ENCODE measurements at places on chromosomes 2 and 18. TPM values are rescaled to one million over a fixed set of nuclear protein-coding genes. Genes with fewer than 3 reads are reported as not detected.

VSNL1 gene
- polyA plus RNA-seq, result not detected

TUBA4B gene
- polyA plus RNA-seq, result not detected

NPPC gene
- polyA plus RNA-seq, result not detected

SETBP1 gene
- polyA plus RNA-seq, result 1.2 TPM

RTKN gene
- not detected for polyA plus RNA-seq

PARD6G gene
- polyA plus RNA-seq, result not detected

- DNase-seq, result no peak
- H3K4me1 ChIP-seq, result no peaks in the 10 kb centered on the region
- no peak overlapping the region for H3K4me3 ChIP-seq
- H3K36me3 ChIP-seq, result no peaks in the 10 kb centered on the region
- no peaks in the 10 kb centered on the region for H3K27me3 ChIP-seq
Measured at GRCh38 chr2:118761771-118762170, 85.7 kb downstream of the EN1 start.

DNA sequence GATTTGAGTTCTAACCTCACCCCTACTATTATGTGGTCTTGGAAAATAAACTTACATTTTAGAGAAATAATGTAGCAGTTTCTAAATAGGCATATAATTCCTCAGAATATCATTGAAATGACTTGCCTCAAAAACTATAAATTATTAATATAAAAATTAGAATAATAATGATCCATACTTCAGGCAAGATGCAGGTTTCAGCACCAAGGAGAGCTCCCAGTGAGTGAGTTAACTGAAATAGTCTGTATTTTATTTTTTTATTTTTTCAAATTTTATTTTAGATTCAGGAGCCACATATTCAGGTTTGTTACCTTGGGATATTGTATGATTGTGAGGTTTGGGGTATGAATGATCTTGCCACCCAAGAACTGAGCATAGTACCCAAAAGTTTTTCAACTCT lies 472.2 kb upstream of the DCC start:
- no peak for DNase-seq
- no peak overlapping the region for H3K4me3 ChIP-seq
- H3K4me1 ChIP-seq, result no peaks in the 10 kb centered on the region
- H3K36me3 ChIP-seq, result no peaks in the 10 kb centered on the region
- H3K27ac ChIP-seq, result no peak overlapping the region

DNA sequence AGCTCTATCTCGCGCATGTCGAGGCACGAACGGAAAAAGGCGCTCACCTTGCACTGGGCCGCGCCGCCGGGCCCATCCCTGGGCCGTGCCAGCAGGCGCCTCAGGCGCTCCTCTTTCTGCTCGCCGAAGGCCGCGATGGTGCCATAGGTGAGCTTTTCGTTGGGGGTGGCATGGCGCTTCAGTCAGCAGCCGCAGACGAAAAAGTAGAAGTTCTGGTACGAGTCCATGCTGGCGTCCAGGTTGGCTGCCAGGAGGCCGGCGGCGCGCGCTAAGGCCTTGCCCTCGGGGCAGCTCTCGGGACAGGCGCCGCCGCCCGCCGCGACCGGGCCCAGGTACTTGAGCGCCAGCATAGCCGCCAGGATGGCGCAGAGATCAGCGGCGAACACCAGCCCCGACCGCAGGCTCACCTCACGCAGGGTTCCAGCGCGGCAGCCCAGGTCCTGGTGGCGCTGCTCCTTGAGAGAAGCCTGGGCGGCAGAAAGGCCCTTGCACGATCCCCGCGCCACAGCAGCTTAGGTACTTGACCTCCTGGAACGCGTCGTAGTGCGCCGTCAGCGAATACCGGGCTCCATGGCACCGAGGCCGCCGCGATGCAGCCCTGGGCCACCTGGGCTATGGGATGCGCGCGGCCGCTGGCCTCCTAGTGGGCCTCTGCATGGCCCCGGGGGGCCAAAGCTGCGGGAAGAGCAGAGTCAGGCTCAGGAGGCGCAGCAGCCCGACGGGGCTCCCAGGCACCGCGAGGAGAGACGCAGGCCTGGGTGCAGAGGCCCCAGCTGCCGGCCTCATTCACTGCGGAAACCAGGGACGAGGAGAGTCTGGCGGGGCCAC lies 12.8 kb downstream of the ALPG start:
- DNase-seq, result no peak
- H3K4me1 ChIP-seq, result no peaks in the 10 kb centered on the region
- H3K36me3 ChIP-seq, result no peaks in the 10 kb centered on the region
- no peak overlapping the region for H3K27ac ChIP-seq
- peaks cover 48% of the 10 kb centered on the region for H3K27me3 ChIP-seq

GRCh38 chr2:176830362-176830761 lies 382.2 kb upstream of the HNRNPA3 start:
- H3K4me3 ChIP-seq, result no peak overlapping the region
- DNase-seq, result no peak
- H3K27ac ChIP-seq, result no peak overlapping the region
- no peaks in the 10 kb centered on the region for H3K27me3 ChIP-seq

DNA sequence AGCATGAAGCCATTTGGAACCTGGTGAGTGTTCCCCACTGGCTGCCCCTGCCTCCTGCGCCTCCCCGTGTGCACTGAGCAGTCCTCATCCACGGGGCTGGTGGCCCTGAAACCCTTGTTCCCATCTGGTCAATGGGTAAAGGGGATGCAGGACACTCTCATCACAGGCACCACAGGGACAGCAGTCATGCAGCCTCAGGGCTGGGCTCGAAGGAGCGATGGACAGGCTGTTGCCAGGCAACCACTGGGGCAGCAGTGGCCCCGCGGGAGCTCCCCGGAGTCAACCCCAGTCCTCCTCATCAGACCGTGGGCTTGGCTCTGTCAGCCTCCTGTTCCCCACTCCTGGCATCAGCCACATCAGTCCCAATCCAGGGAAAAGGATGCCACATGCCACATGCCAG lies 509.5 kb downstream of the EIPR1 start:
- no peak overlapping the region for H3K4me3 ChIP-seq
- no peak for DNase-seq
- no peaks in the 10 kb centered on the region for H3K27me3 ChIP-seq
- no peaks in the 10 kb centered on the region for H3K36me3 ChIP-seq

- H3K4me3 ChIP-seq, result no peak overlapping the region
- H3K4me1 ChIP-seq, result no peaks in the 10 kb centered on the region
- no peak overlapping the region for H3K27ac ChIP-seq
- no peaks in the 10 kb centered on the region for H3K36me3 ChIP-seq
Measured at GRCh38 chr18:50030146-50030545, 164.8 kb downstream of the MYO5B start.

DNA sequence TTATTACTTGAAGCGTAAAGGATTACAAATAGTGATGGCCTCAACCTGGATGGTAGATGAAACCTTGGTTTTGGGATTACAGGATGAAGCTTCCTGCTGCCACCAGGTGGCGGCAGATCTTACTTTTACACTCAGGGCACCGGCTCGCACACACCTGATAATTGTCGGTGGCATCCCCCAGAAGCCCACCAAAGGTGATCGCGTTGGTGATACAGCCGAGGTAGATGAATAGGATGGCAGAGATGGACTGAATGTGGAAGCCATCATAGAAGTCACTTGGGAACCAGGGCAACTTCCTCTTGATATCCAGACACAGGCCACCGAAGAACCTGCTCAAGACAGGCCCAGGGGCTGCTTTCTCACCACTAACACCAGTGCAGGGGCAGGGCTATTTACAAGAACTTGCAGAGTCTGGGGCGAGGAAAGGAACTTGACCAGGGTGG lies 51.8 kb downstream of the MTHFD2 start:
- no peaks in the 10 kb centered on the region for H3K36me3 ChIP-seq
- peak; percentile 24 for DNase-seq
- no peak overlapping the region for H3K4me3 ChIP-seq
- no peak overlapping the region for H3K27ac ChIP-seq

- DNase-seq, result no peak
- no peak overlapping the region for H3K4me3 ChIP-seq
- no peaks in the 10 kb centered on the region for H3K36me3 ChIP-seq
- H3K27me3 ChIP-seq, result peaks cover 3% of the 10 kb centered on the region
- no peaks in the 10 kb centered on the region for H3K4me1 ChIP-seq
Measured at GRCh38 chr18:36365836-36366775, 68.6 kb downstream of the FHOD3 start.

GRCh38 chr2:5464657-5465056 lies 227.5 kb upstream of the SOX11 start:
- no peak overlapping the region for H3K4me3 ChIP-seq
- H3K27me3 ChIP-seq, result no peaks in the 10 kb centered on the region

DNA sequence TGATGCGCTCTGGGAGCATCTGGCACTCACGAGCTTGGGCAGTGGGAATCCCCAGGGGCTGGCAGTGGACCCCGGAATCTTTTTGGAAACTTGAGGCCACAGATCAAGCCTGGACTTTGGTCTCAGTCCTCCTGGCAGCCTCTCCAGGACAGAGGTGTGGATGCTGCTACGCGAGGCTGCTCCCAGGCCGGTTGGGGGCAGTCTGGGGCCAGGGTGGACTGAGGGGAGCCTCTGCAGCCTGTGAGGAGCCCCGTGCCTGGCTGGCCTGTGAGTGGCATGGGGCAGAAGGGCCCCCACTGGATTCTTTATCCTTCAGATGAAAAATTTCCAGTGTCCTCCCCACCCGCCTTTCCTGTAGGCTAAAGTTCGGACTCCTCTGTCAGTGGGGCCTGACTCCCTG lies 12.7 kb upstream of the DES start:
- no peak overlapping the region for H3K27ac ChIP-seq
- no peak overlapping the region for H3K4me3 ChIP-seq
- H3K27me3 ChIP-seq, result no peaks in the 10 kb centered on the region
- no peaks in the 10 kb centered on the region for H3K36me3 ChIP-seq

GRCh38 chr2:152445375-152445774 lies 110.4 kb downstream of the FMNL2 start:
- DNase-seq, result no peak
- no peak overlapping the region for H3K27ac ChIP-seq
- H3K4me3 ChIP-seq, result no peak overlapping the region
- no peaks in the 10 kb centered on the region for H3K27me3 ChIP-seq
- H3K36me3 ChIP-seq, result no peaks in the 10 kb centered on the region

GRCh38 chr2:111923276-111923804 lies 24.9 kb downstream of the MERTK start:
- no peak overlapping the region for H3K4me3 ChIP-seq
- no peak for DNase-seq
- peaks cover 9% of the 10 kb centered on the region for H3K4me1 ChIP-seq
- no peaks in the 10 kb centered on the region for H3K36me3 ChIP-seq
- no peaks in the 10 kb centered on the region for H3K27me3 ChIP-seq

DNA sequence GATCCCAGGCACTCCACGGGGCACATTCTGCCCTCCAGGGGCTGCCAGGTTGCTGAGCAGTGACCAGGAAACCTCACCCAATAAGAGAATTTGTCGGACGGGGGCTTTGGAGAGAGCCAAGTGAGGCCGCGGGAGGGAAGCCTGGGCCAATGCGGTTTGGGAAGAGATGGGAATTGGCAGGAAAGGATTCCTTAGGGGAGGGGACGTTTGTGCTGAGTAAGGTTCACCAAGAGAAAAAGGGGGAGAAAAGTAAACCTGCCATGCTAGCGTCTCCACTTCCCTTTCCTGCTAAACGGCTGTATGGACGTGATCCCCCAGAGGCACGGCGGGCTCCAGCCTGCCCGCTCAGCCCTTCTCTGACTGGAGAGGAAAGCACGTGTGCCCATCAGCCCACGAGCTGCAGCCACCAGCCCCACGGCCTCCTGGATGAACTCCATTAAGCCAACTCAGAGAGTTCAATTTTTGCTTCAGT lies 194.4 kb upstream of the ID2 start:
- peak overlapping the region; percentile 53 for H3K27ac ChIP-seq
- peak overlapping the region; percentile 28 for H3K4me3 ChIP-seq
- H3K27me3 ChIP-seq, result no peaks in the 10 kb centered on the region
- peaks cover 31% of the 10 kb centered on the region for H3K4me1 ChIP-seq
- no peaks in the 10 kb centered on the region for H3K36me3 ChIP-seq

DNA sequence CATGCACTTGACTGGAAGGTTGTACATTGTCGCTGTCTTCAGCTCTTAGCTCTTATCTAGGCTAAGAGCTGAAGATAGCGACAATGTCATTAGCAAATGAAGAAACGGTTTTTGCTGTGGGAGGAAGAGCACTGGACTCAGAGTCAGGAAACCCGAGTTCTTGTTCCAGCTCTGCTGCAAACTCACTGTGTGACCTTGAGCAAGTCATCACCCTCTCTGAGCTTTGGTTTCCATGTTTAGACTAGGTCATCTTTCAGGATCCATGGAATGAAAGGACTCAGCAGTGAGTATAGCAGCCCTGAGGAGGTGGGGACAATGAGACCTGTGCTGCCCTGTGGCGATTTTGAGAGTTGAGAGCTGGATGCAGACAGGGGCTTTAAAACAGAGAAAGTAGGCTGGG lies 85.3 kb downstream of the ASAP2 start:
- H3K36me3 ChIP-seq, result no peaks in the 10 kb centered on the region
- H3K4me3 ChIP-seq, result no peak overlapping the region
- no peaks in the 10 kb centered on the region for H3K27me3 ChIP-seq
- no peak overlapping the region for H3K27ac ChIP-seq
- DNase-seq, result no peak

GRCh38 chr2:179636995-179637394 lies 224.4 kb downstream of the ZNF385B start:
- no peaks in the 10 kb centered on the region for H3K36me3 ChIP-seq
- H3K27ac ChIP-seq, result no peak overlapping the region
- H3K4me3 ChIP-seq, result no peak overlapping the region
- no peaks in the 10 kb centered on the region for H3K27me3 ChIP-seq
- no peaks in the 10 kb centered on the region for H3K4me1 ChIP-seq

DNA sequence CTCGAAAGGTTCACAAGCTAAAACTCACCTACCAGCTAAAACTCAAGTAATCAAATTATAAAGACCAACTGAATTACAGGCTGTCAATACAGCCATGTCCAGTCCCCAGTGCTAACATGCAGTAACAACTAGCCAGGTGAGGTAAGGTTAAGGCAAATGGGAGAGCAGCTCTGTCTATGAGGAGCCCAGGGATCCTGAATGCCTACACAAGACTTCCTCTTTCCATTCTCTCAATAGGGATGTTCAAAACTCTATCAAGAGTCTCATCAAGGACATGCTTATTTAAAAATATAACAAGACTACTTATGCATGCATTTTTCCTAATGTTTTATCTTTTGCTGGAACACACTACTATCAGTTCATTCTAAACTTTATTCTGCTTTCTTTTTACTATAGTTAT lies 20.4 kb downstream of the REV1 start:
- no peak overlapping the region for H3K4me3 ChIP-seq
- H3K4me1 ChIP-seq, result no peaks in the 10 kb centered on the region
- no peak for DNase-seq
- no peaks in the 10 kb centered on the region for H3K27me3 ChIP-seq
- no peak overlapping the region for H3K27ac ChIP-seq
- H3K36me3 ChIP-seq, result peaks cover 2% of the 10 kb centered on the region
